Choroid plexus epithelial cell (primary cell): ENCODE measurements at places on chromosomes 2 and 18.

GRCh38 chr2:1854729-1855547 is 110.6 kb upstream of the PXDN start:
- peak; percentile 90 for DNase-seq

GRCh38 chr2:26355038-26355995 is 8.7 kb upstream of the ADGRF3 start:
- peak; percentile 96 for DNase-seq

DNA sequence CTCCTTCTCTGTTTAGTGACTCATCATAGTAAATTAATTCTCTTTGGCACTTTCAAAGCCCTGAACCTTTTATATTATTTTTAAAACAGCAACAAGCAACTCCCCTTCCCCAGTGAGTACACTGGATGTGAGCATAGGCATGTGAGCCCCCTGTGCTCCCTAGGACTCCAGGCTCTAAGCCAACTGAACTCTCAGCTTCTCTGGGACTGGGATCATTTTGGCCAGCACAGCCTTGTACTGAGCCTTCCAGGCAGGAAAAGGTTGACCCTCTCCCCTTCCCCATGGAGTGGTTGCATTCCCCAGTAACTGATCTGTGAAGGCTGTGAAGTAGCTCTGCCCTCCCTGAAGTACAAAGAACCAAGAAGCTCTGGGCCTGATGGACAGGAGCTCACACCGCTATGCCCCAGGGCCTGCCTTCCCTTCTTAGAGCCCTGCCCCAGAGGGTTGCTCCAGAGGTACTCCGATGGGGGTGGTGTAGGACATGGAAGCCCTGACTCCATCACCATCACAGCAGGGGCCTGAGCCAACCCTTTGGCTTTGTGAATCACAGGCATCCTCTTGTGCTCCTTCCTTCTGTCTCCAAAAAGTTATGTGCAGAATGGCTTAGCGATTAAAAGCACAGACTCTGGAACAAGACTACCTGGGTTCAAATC is 57.8 kb downstream of the ADD2 start:
- no peak for DNase-seq

GRCh38 chr18:78720456-78721237 is 259.0 kb upstream of the SALL3 start:
- no peak for DNase-seq

- DNase-seq = peak; percentile 66
These were observed 34.9 kb upstream of the ATP8B1 start for GRCh38 chr18:57837917-57838548.

DNA sequence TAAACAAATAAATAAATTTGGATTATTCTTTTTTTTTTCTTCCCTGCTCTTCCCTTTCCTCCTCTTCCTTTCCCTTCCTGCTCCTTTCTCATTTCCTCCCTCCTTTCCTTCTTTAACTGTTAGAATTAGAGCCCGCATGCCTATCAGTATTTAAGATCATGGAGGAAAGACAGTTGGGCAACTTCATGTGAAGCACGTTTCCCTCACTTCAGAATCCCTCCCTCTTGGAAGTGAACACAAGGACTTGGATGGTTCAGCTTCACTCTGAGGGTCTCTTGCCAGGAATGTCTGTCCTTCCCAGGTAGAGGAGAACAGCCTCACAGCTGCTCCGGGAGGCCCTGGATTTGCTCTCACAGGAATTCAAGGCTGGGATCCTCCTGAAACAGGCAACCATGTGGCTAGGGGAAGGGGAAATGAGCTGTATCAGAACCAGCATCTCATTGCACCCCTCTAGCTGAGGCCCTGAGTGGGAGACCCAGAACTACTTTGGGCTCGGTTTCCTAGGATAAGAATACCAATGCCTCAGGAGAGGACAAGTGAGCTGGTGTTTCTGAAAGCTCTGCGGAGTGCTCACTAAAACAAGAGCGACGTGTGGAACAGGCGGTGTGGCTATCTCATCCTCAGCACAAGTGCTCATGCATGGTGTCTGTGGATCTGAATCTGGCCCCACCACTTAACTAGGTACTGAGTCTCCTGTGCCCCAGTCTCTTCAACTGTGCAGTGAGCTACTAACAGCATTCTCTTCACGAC is 230.5 kb downstream of the MYCN start:
- DNase-seq = no peak

DNA sequence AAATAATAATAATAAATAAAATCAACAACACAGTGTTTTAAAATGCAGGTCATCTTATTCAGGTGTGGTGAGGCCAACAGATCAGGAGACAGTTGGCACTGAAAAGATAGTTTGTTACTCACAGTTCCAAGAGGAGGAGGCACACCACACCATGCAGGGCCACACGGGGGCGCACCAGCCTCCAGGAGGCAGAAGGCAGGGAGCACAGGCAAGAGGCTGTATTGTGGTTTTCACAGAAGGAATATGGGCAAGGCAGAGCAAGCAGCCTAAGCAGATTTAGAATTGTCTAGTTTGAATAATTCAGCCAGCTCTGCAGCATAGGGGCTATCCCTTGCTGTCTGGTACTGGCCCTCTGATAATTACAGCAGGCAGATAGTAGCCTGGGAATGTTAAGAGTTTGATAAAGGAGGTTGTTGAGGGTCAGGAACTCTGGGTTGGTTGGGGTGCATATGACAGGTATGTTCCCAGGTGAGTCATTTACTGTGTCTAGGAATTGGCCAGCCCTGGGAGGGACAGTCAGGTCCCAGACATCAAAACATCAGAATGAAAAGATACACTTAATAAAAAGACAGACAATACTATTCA is 31.3 kb downstream of the KIAA2012 start:
- peak; percentile 80 for DNase-seq
